CD4-positive, alpha-beta T cell treated with Interleukin-2 at 100 ng/mL for 4 hours (primary cell): ENCODE measurements at places on chromosomes 7 and 10.

DNA sequence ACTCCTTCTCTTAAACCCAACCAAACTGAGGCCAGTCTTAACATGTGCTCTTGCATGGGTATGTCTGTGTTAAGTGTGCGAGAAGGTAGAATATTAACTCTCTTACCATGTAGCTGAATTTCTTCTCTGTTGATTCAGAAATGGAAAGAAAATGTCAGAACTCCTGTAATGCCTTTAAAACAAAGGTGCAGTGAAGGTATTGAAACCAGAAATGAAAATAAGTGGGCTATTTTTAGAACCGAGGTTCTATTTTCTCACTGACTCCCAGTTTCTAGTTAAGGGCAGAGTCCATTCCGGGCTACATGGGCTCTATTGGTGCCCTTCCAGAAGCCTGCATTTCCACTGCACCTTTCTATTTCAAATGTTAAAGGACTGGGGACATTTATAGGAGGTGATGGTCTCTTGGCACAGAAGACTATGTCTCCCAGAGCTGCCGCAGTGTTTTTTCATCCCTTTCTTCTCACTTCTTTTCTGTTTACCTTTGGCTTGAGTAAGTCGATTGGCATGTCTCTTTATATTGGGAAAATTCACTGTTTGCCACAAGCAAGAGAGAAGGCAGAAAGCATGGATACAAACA, 174.9 kb downstream of the LRMDA start:
- DNase-seq = no peak

- no peak for DNase-seq
These were observed 66.6 kb upstream of the WNT16 start for GRCh38 chr7:121262221-121262620.

DNA sequence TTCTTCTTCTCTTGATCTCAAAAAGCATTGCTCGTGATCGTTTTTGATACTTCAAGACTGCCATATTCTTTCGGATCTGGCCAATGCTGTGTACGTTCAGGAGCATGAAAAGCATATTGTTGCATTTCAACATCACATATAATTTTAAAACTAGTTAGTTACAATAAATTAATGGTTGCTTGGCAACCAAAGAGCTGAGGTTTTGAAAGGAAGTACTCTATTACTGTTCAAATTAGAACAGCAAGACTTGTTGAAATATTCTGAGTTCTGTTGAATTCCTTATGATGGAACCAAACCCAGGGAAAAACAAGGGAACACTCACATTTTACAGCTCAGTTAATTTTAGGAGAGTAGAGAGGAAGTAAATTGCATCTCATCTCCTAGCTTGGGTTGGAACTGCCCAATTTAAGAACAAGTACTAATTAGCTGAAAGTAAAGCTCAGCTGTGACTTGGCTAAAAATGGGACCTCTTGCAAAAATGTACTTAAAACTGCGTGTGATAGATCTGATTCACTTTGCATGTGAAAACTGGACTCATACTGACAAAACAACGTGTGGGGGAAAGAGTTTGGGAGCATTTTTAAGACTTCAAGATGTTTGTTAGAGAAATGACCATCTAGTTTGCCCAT, 21.2 kb downstream of the OR9A2 start:
- no peak for DNase-seq

DNA sequence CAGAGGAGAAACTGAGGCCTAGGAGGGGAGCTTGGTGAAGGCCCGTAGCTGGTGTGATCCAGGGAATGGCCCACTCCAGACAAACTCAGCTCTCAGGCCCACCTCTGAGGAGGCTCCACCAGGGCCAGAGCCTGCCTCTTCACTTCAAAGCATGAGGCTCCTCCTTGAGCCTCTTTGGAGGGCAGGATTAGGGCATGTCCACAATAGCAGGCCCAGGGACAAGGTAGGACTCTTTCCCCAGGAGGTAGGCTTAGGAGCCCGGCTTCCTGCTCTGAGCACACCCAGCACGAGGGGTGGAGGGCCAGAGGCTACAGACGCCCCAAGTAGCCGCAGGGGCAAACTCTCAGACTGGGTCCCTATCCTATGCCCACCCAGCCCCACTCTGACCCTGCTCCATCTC, 164.6 kb upstream of the ZMIZ1 start:
- DNase-seq = no peak

GRCh38 chr10:126501828-126502227, 113.6 kb upstream of the ADAM12 start:
- DNase-seq = no peak

- no peak for DNase-seq
These were observed 27.9 kb upstream of the FRAT2 start for GRCh38 chr10:97362310-97363033.

- no peak for DNase-seq
These were observed 24.9 kb downstream of the MTURN start for GRCh38 chr7:30159698-30160143.

DNA sequence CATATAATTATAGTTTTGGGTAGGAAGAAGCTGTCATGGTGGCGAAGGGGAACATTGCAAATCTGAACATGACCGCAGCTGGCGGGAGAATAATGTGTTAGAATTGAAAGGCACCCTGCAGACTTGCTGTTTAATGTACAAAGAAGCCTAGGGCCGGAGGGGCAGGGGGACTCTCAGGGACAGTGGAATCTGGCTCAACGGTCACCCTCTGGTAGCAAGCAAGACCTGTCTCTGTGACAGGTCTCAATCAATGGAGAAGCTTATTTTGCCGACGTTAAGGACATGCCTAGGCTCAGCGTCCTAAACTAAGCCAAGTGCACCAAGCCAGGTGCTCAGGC, 177.3 kb downstream of the NSUN6 start:
- DNase-seq = no peak

GRCh38 chr7:50268990-50269389, 35.5 kb upstream of the IKZF1 start:
- DNase-seq = no peak
